ENCODE measurements at places on chromosomes 1 and 21. TPM values are rescaled to one million over a fixed set of nuclear protein-coding genes. Genes with fewer than 3 reads are reported as not detected.

GRCh38 chr1:173639102-173639501, 4.0 kb downstream of the TEX50 start:
- DNase-seq: no peak

GRCh38 chr1:164914208-164914607, 355.2 kb downstream of the PBX1 start:
- DNase-seq: peak; percentile 24

DNA sequence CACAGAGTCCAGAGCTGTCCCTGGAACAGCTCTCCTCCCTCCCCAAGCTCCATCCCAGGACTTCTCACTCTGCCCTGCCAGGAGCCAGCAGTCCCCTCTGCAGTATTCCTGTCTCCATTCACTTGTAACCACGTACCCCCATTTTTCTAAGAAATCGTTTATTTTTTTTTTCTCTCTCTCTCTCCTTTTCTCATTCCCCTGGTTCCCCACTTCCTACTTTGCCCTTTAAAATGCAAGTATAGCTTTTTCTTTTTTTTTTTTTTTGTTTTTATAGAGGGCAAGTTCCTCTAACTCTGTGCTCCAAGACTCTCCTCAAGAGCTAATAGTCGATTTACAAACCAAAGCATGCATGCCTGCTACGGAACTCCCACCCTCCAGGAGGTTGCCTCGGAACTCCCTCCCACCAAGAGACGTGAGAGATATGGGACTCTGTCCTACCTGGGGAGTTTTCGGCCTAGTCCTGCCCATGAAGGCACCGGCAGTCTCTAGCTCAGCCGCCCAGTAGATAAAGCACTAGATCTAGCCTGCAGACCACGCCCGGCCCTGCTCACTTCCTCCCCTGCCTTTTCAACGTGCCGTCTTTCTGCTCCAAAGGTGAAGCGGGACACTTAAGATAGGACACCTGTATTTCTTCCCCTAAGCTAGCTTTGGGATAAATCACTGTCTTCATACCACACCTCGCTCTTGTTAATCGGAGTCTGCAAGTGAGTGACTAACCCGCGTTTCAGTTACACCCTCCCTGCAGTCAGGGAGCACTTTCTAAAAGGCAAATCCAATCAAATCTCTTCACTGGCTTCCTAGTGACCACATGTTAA, 27.7 kb downstream of the TNFRSF9 start:
- DNase-seq: no peak

DNA sequence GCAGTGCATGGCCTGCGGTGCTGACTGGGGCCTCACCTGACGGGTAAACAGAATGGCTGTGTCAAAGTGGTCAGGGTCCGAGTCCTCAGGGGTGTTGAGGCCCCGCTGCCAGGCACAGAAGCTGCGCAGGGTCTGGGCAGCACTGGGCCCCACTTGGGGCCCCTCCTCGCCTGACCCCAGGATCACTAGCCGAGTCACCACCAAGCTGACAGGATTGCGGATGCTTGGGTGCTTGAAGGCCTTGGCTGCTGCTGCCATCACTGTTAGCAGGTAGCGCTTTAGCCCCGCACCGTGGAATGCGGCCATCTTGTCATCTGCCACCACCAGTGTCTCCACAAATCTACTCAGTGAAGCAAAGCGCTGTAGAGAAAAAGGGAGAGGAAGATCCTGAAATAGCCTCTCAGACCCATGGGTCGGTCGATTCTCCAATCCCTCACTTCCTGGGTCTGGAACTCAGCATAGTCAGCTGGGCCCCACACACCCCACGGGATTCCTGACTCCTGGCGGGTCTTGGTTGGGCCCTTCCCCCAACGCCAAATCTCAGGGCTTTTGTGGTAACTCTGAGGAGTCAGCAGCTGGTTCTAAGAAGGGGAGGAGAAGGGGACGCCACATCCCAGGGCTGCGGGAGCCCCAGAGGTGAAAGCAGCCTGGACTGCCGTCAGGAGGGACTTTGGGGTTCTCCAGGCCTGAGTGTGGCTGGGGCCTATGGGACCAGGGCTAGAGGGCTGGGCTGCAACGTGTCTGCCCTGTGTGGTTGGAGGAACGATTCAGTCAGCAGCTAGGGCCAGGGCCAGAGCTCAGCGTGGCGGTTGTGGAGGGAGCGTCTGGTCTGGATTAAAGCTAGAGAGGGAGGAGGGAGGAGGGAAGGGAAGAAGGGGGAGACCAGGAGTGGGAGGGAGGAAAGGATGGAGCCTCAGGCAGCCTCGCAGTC, 2.1 kb downstream of the ADAMTS4 start:
- DNase-seq: no peak

- DNase-seq: no peak
Measured at GRCh38 chr21:34075760-34076660, 2.6 kb downstream of the MRPS6 start.

GRCh38 chr21:46063734-46064680, 33.9 kb upstream of the COL6A2 start:
- DNase-seq: no peak

DNA sequence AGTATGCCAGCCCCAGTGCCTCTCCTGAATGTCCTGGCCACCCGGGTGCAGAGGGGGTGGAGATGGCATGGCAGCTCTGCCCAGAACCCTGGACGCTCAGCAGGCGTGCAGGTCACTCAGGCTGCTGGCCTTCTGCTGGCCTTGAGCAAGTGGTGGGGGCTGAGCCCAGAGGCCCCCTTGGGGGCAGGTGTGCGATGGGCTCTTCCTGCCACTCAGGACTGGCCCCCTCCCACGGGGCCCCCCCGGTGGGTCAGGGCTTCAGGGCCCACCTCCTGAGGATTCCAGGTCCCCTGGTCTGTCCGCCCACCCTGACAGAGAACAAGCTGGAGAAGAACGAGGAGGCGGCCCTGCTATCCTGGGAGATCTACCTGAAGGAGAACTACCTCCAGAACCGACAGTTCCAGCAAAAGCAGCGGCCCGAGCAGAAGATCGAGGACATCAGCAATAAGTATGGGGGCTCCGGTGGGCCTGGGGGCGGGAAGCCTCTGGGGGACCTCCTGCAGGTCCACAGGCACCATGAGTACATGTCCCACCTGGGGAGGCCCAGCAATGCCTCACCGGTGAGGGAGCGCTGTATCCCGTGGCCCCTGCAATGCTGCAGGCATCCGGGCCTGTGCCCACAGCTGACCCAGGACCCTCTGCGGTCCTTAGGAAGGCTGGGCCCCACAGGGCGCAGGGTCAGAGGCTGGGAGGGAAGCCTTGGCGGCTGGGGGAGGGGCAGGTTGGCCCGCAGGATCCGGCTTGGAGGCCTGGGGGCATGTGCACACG, 37.0 kb upstream of the LRRC3 start:
- no peak for DNase-seq

DNA sequence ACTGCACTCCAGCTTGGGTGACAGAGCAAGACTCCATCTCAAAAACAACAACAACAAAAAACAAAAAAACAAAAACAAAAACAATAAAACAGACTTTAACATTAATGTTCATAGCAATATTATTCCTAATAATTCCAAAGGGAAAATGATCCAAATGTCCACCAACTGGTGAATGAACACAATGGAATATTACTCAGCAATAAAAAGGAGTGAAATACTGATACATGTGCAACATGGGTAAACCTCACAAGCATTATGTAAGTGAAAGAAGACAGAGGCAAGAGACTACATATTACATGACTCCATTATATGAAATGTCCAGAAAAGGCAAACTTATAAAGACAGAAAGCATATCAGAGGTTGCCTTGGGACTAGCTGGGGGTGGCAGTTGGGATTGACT, 6.1 kb upstream of the TTF2 start:
- DNase-seq: no peak

- DNase-seq: no peak
Measured at GRCh38 chr1:80250573-80251168, 1244.1 kb upstream of the ADGRL4 start.

DNA sequence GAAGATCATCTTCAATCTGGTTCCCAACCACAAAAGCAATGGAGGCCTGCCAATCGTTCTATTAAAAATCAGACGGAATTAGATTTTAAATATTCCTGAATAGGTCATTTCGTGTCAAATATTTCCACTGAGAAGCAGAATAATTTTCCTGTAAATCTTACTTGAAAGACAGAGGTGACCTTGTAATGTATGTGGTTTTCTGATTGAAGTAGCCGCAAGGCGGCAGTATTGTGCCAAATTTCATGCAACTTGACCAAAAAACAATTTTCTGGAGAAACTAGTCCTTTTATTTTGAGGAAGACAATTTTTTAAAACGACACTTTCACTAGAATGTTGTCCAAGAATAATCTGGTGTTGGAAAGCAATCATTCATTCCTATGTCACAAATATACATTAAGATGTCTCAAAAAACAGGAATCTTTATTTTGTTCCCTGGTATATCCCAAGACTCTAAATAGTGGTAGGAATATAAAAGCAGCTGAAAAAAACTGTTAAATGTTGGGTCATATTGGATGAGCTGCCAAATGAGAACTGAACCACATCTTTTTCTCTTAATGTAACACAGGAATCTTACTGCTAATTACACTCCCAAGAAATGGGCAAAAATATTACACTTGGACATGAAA, 33.6 kb downstream of the SPAG17 start:
- DNase-seq: peak; percentile 34

DNA sequence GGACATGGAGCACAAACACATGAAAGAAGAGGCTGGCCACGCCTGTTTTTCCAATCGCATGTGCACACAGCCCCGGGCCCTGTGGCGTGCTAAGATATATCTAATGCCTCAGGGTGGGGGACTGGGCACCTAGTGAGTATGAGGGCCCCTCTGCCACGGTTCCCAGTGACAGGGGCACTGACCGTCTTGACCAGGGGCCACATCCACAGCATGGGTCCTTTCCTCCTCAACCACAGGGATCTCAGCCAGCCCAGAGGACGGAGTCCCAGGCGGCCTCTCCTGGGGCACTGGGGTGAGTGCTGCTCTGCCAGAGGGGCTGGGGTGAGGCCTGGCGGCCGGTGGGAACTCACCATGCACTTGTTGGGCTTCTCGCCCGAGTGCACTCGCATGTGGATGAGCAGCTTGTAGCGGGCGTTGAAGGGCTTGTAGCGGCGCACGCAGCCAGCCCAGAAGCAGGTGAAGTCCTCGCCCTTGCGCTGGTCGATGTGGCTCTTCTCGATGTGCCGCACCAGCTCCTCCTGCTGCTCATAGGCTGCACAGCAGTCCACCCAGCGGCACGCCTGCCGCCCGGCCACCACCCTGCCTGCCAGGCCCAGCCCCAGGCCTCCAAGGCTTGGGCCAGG, 134.7 kb downstream of the DMRTB1 start:
- no peak for DNase-seq

- DNase-seq: no peak
Measured at GRCh38 chr1:38500891-38501290, 358.7 kb downstream of the RRAGC start.

DNA sequence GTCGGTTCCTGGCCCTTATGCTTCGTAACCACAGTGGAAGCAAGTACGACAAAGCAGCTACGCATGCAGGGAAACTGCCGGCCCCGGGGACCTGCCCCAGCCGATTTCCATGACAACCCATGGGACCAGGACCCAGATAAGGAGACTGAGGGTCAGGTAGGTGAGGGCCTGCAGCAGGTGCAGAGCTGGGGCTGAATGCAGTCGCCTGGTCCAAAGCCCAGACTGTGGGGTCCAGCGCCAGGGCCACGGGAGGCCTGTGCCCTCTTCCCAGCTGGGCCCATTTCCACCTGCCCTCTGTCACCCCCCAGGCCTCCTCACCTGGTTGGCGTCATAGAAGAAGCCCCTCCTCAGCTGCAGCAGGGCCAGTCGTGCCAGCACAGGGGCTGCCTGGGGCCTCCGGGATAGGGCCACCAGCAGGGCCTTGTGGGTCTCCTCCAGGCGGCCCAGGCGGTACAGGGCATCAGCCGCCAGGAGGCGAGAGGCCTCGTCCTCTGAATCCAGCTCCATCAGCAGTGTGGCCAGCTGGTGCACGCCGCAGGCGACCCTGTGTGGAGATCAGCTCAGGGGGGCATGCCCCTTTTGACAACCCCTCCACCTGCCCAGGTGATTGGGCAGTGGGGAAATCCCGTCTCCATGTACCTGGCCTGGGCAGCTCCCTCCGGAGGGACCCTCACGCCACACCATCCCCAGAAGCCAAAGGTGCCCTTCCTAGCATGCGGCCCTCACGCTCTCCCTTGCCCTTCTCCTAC, 14.2 kb downstream of the TTC34 start:
- no peak for DNase-seq

- no peak for DNase-seq
Measured at GRCh38 chr1:28195780-28196179, 19.3 kb upstream of the PTAFR start.

GRCh38 chr21:45251635-45252447, 35.9 kb downstream of the POFUT2 start:
- DNase-seq: no peak

GRCh38 chr1:110069404-110070281, 829 bp downstream of the ALX3 start:
- no peak for DNase-seq

DNA sequence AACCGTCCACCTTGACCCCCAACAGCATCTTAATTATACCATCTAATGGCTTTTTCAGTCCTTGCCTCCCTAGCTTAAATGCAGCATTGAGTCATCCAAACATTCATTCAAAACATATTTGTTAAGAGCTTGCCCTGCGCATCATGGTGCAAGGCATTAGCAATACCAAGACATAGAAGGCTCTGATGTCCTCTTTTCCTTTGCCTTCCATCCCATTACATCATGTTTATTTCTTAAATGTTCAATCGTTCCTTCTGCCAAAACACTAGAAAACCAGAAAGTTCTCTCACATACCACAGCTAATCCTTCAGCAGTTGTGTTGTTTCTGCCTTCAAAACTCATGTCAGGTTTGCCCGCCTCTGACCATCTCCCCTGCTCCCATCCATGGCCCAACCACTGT, 29.8 kb upstream of the VTCN1 start:
- DNase-seq: no peak

DNA sequence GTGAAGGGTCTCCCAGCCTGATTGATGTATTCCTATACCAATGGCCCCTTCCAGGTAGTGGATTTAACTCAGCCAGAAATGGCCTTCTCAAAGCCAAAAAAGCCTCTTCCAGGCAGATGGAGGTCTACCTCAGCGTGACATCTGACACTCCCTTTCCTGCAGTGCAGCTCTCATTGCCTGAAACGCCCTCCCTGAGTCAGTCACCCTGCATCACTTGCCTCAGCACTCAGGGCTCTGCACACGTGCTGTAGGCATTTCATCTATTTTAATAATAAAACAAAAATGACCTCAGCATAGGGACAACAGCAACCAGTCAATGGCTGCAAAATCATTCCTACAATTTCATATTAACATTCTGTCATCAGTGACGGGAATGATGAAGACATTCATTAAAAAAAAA, 64.4 kb upstream of the GJA5 start:
- no peak for DNase-seq

The GSTM1 gene
- total RNA-seq: not detected

The CD55 gene
- 30.2 TPM for total RNA-seq

The DISC1 gene
- total RNA-seq: 9.3 TPM

The TP73 gene
- 5.1 TPM for total RNA-seq

The TDRKH gene
- total RNA-seq: 25.0 TPM

The ELOVL1 gene
- total RNA-seq: 62.0 TPM

The TTC22 gene
- 18.0 TPM for total RNA-seq

The GJA9 gene
- total RNA-seq: 0.09 TPM

The PSMG1 gene
- 37.1 TPM for total RNA-seq

The ITLN2 gene
- 2.4 TPM for total RNA-seq

The TNFAIP8L2 gene
- total RNA-seq: 1.5 TPM

The TFF2 gene
- not detected for total RNA-seq

The RCAN3 gene
- total RNA-seq: 50.8 TPM

The NCMAP gene
- total RNA-seq: 7.7 TPM

The ARHGEF16 gene
- 25.4 TPM for total RNA-seq

The COL24A1 gene
- total RNA-seq: 0.28 TPM

The AKR7A2 gene
- total RNA-seq: 153 TPM
